ENCODE measurements at places on chromosomes 3 and 15.

GRCh38 chr15:68284616-68285258 lies 7.2 kb downstream of the FEM1B start:
- no peak for DNase-seq

DNA sequence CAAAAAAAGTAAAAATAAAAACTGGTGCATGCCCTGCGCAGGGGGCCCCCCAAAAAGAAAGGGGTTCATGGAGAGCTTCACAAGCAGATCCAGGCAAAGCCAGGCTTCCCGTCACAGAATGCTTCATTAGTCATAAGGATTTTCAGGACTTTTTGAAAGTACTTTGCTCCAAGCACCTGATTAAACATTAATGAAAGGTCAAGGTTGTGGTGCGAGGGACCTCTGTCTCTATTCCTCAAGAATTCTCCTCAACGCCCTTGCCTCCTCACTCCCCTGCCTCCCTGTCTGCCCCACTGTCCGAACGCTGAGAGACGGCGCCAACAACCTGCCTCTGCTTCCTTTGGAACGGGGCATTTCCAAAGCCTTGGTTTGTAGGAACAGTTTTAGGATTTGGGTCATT lies 240.1 kb upstream of the IGF1R start:
- DNase-seq: no peak

DNA sequence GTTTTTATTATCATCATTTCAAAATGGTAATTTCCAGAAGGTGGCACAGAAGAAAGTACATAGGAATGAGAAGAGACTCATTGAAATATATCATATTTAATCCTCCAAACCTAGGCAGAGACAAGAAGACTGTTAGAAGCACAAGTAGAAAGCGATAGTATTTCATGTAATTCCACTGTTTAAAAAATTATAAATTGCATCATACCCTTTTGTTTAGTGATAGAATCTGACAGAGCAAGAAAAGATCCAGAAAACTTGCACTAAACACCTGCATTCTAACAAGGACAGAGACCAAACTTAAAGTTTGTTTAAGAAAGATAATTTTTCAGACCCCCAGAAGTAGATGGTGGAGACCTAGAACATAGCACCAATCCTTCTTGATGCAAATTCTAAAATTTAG lies 56.9 kb upstream of the CD96 start:
- DNase-seq: no peak

- DNase-seq: no peak
These were observed 444.9 kb upstream of the TBL1XR1 start for GRCh38 chr3:177642042-177642803.

GRCh38 chr3:59866076-59866475 lies 816.3 kb upstream of the CFAP20DC start:
- no peak for DNase-seq

DNA sequence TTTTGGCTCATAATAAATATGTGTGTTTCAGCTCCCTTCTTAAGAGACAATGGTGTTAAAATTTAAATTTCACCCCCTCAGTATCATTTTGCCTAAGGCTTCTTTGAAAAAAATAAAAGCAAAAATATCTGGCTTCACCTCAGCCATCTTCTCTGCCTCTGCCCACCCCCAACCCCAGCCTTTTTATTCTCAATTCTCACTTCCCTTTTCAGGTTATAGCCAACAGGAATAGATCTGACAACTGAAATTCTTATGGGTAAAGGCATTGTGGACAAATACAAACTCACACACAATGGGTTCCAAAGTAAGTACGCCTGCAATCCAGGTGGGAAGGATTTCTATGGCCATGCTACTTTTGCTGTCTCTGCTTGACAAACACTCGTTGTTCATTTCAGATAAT lies 399.0 kb upstream of the ARRDC4 start:
- no peak for DNase-seq

- no peak for DNase-seq
These were observed 22.4 kb downstream of the DUOX2 start for GRCh38 chr15:45091576-45091975.

GRCh38 chr3:129890891-129891290 lies 2.6 kb downstream of the TMCC1 start:
- no peak for DNase-seq

DNA sequence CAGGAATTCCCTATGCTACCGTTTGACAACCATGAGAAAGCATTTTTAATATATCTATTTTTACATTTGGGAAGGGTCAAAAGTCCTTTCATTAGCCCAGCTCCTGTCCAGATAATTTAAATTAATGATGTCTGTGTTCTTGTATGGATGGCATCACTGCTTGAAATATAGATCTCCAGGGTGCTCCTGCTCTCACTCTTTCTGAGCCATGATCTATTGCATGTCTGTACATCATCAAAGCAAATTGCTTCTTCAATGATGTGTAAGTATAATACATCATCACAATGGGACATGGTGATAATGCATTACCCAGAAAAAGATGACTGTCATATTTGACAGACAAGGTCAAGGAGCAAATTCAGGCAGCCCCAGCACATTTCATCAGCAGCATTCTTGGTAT lies 223.6 kb upstream of the CNTN6 start:
- DNase-seq: no peak

DNA sequence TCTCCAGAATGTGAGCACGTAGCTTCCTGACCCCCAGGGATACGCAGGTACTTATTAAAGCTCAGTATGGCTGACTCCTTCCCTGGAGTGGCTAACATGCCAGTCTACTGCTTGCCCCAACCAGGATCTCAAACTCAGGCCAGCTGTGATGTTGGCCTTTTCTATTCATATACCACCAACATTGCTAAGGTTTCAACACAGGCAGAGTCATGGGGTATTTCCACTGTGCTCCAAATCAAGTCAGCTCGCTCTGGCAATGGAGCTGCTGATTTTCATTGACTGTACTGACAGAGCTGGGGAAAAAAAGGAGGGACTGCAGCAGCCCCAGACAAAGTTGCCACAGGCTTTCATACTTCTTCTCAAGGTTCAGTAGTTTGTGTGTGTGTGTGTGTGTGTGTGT lies 87.0 kb downstream of the CFAP20DC start:
- no peak for DNase-seq

GRCh38 chr3:111786922-111787321 lies 72.1 kb upstream of the PHLDB2 start:
- DNase-seq: no peak

DNA sequence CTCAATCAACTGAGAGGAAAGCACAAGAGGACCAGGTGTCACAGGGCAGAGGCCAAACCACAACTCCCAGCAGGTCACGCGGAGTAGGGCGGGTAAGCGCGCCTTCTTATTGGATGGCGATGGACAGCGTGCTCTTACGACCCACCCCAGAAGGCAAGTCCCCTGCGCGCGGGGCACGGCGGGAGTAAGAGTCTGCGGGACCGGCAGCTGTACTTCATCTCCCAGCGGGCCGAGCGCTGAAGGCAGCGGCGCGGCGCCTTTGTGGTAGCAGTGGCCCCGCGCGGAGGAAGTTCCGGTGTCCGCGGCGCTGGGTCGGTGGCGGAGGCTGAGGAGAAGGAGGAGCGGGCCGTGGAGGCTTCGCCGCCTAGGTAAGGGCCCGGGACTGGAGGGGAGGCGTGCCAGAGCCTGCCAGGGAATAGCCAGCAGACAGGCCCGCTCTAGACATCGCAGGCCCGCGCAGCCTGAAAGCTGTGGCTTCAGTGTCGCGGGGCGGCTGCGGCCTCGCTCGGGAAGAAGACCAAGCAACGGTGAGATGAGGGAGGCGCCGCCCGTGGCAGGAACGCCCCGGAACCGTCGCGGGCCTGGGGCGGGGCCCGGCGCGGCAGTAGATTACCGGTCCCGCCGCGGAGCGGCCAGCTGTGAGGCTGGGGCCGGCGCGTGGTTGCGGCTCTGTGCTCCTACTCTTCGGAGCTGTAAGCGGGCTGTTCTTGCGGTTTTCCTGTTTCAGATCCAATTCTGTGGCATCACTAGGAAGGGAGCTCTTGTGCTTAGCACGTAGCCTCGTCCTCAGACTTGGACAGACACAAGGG lies at the start of gene RBM6:
RBM6 (plus strand) TSS at position 293 of the 809 bp plus-strand sequence. CDS start 22,492 bp downstream, outside the sequence.
- peak; percentile 93 for DNase-seq

All from stimulated activated naive CD4-positive, alpha-beta T cell (primary cell).